HFFc6 (cell line): ENCODE measurements at places on chromosomes 2 and 18. TPM values are rescaled to one million over a fixed set of nuclear protein-coding genes. Genes with fewer than 3 reads are reported as not detected.

Gene GNAL
- 0.03 to 0.20 TPM in 2 of 3 replicates, not detected in the other for total RNA-seq

Gene VIT
- total RNA-seq, result 3.7 to 11.1 TPM (median 7.5 TPM) in 3 replicates

Gene DYSF
- total RNA-seq, result 0.07 to 0.55 TPM (median 0.14 TPM) in 3 replicates

GRCh38 chr2:25405611-25406295 lies 64.0 kb upstream of the DNMT3A start:
- no peak for DNase-seq
